ENCODE measurements at places on chromosomes 12 and 14.

- no peak for DNase-seq
Measured at GRCh38 chr14:61101803-61102548, 120.9 kb downstream of the SLC38A6 start.

DNA sequence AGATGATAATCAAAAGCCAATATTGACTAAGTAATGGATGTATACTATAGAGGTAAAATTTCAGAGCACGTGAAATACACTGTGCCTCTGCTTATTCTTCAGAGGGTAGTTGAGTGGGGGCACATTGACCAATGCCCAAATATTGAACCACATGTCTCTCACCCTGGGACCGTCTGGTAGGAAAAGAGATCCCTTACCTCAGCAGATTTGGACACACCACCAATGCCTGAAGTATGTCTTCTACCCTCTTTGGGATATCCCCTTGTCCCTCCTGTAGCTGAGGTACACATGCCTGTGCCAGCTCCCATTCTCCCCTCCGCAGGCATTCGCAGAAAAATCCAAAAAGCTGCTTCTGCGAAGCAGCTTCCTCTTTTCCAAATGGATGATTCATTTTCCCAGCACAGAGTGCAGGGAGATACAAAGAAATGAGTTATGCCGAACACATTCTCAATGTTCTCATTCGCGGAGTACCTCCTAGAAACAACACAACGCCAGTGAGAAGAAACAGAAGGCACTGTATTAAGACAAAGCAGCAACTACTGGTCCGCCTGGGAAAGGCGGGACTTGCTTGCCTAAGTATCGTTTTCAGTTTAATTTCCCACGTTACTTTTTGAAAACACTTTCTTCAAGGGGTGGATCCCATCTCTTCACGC, 691 bp downstream of the ZFYVE26 start:
- DNase-seq = no peak

GRCh38 chr14:101598159-101598558, 36.9 kb downstream of the DIO3 start:
- DNase-seq = no peak

DNA sequence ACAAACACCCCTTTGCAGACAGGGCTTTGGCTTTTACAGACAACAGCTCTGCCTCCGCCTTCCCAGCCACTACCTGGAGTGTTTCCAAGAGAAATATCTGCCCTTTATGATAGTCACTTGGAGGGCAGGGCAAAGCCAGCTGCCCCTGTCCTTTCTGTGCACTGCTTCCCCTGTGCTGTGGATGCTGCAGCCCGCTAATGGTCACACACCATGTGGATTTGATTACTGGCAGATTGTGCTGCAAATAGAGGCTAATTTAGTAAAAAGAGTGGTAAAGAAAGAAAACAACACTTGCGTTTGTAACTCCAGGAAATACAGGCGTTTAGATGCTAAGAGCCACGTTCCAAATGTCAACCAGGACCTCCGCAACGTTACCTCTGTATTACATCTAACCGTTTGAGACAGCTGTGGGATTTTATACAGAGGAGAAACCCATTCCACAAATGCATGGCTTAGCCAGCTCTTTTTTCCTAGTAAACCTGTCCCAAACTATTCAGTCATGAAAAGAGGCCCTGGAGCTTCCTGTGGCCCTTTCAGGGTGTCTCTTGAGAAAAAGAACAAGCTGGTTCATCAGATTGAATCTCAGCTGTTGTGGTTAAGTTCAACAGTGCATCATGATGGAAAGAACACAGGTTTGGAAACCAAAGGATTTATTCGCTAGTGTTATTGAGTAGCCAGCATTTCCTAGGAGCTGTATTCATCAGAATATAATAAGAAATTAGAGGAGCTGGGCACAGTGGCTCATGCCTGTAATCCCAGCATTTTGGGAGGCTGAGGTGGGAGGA, 30.1 kb upstream of the PWP1 start:
- no peak for DNase-seq

- no peak for DNase-seq
Measured at GRCh38 chr12:8475508-8476203, 19.9 kb downstream of the CLEC6A start.

DNA sequence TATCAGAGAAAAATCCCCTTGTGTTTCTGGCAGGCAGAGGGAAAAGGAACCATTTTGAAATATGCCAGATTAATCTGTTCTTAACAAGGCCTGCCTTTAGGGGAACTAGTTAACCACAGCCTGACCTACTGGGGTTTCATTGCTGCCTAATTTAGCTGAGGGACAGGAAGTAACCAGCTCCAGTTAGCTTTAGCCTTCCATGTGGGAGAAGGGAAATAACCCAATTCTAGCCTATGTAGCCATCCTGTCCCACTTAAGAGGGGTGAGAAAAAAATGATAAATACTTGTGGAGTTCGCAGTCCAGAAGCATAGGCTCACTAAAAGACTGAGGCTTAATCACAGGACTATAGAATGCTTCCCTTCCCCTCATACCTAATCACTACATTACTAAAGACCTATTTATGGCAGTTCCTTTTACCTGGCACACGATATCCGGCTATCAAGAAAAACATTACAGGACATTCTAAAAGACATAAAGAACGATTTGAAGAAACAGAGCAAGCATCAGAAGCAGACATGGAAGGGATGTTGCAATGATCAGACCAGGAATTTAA, 22.8 kb downstream of the COX8C start:
- DNase-seq = no peak

DNA sequence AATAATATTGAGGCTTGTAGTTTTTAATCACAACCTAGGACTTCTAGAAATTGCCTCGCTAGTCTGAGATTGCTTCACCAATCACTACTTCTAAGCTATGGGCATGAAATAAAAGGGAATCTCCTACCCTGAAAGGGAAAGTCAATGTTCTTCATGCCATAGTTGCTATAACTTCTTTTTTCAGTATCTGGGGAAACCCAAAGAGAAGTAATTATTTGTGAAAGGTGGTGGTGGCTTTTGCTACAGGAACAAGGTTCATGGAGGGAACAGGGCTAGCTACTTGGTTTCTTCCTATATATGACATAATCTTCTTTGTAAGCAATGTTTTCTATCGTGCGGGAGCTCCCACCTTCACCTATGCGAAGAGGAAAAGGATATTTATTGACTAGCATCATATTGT, 61.6 kb upstream of the DNM1L start:
- no peak for DNase-seq

GRCh38 chr14:79949906-79950305, 261.4 kb downstream of the DIO2 start:
- no peak for DNase-seq

DNA sequence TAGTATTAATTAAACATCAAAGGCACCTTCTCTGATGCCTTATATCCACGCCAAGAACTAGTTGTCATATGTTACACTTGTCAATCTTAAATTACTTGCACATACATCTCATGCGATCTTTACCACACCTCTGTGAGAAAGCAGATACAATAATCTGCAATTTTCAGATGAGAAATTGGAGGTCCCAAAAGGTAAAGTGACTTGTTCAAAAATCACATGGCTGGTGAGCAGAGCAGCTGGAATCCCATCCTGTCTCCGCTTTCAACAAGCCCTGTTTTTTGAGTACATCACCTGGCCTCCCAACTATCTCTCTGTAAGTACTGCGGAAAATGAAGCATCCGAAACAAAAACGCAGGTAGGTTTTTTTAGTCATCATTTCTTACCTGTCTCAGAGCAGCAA, 203.4 kb upstream of the FOXN3 start:
- no peak for DNase-seq

- no peak for DNase-seq
Measured at GRCh38 chr14:31965735-31966598, 111.1 kb upstream of the ARHGAP5 start.

DNA sequence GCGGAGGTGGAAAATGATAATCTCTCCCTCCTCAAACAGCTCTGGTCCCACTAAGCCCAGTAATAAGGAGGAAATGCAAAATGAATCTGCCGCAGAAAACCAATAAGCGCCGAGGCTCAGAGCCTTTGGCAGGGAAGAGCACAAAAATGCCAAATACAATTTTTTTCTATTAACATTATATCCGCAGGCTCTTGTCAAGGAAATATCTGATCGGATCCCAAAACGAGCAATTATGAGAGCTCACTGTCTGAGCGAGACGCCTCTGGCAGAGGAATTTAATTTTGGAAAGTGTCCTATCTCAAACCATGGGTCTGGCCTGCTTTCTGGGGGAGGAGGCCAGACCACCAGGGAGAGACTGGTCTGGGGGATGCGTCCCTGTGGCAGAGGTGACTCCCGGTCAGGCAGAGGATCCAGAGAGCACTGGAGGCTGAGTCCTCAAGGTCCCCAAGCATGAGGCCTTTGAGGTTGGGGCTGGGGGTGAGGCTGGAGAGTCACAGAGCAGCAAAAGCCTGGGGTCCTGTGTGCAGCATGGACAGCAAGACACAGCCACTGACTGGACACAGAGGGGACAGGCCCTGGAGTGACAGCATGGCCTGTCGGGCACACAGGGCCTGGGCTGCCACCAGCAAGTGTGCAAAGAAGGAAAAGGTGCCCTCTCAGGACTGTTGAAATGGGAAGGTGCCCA, 342.8 kb upstream of the SFSWAP start:
- DNase-seq = no peak
